AG09309 (cell line): ENCODE measurements at places on chromosomes 4 and X.

DNA sequence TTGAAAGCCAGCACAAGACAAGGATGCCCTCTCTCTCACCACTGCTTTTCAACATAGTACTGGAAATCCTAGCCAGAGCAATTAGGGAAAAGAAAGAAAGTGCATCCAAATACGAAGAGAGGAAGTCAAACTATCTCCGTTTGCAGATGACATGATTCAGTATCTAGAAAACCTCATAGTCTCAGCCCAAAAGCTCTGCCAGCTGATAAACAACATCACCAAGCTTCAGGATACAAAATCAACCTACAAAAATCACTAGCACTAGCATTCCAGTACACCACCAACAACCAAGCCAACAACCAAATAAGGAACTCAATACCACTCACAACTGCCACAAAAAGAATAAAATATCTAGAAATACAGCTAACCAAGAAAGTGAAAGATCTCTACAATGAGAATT lies 38.6 kb downstream of the COX7B2 start:
- DNase-seq, result no peak

GRCh38 chr4:2432991-2433530 lies 14.3 kb downstream of the CFAP99 start:
- DNase-seq, result peak; percentile 18

DNA sequence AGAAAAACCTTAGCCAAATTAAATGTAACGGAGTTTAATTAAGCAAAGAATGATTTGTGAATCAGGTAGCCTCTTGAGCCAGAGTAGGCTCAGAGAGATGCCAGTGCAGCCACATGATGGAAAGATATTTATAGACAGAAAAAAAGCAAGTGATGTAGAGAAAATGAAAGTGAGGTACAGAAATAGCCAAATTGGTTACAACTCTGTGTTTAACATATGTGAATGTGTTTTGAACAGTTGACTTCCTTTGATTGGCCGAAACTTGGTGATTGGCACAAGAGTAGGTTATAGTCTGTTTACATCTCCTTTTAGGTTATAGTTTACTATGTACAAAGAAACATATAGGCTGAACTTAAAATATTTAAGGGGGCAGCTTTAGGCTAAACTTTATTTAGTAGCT lies 459.9 kb upstream of the BOD1L1 start:
- no peak for DNase-seq

- DNase-seq, result peak; percentile 52
Measured at GRCh38 chrX:38052096-38052495, 45.7 kb downstream of the SYTL5 start.
